ENCODE measurements at places on chromosomes 2 and 18.

DNA sequence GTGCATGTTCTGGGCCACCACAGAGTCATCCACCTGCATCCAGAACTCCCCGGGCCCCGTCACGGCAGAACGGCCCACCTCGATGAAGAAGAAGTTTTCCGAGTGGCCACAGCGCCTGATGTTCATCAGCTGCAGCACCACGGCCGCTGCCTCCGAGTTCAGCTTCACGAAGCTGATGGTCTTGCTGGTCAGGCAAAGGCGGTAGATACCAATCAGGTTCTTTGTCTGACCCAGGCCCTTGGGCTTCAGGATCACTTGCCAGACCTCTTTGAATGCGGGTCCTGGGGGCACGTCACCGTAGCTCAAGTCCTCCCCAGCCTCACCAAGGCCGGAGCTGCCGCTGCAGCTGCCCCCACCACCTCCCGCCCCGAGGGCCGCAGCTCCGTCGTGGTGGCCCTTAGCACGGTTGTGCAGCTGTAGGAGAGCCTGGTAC, 1.6 kb downstream of the IRS1 start:
- DNase-seq, result no peak

DNA sequence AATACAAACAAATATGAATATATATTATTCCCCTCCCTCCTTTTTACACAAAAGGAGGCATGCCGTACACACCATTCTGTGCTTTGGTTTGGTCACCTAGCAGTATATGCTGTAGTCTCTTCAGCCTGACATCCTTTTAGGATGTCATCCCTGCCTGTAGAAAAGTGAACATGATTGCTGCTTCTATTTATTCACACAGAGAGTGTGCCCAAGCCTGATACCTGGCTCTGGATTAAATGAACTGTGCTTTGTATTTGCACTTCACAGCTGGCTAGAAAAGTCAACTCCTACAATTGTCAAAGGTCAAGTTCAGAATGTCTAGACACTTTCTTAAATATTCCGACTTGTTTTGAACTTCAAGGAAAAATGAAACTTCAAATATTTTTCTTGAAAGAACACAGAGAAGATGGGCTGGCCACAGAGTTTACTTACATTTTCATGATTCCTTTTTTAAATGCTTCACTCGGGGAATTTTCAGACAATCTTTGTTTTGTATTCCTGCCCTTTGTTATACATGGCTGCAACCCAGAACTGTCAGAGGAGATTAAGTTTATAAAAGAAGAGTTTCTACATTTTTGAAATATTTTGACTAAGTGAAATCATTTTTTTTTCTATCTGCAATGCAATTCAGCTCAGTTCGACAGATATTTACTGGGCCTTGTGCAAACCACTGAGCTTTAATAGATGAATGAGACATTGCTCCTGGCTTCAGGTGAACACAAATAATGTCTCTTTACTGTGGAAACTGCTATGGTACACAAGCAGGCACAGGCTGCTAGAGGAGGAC, 33.5 kb downstream of the DAPL1 start:
- DNase-seq, result no peak

DNA sequence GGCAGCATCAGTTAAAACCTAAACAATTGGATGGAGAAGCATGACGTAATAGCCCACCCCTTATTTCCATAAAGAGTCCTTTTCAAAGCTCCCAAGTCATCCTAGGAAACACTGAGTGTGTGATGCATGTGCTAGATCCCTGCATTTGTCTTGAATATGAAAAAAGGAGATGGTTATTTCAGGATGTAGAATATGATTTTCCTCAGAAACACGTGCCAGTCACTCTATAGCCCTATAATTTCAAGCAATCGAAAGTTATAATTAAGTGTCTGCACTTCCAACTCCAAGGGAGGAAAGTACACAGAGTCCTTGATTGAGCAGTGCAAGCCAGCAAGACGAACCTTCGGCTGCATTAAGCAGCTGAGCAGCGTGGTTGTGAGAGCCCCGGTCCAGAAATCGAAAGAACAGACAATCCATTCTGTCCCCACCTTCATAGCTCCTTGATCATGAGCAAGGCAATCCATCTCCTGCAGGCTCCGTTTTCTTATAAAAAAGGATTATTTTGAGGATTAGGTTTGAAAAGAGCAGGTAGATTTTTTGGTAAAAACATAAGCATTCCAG, 287.7 kb downstream of the FBXO15 start:
- DNase-seq, result no peak

- no peak for DNase-seq
Measured at GRCh38 chr2:40436093-40436475, 15.8 kb downstream of the SLC8A1 start.

GRCh38 chr2:240246173-240246820, 105.8 kb upstream of the OTOS start:
- DNase-seq, result no peak

- DNase-seq, result peak; percentile 57
Measured at GRCh38 chr2:178109813-178110212, 2.4 kb upstream of the RBM45 start.

DNA sequence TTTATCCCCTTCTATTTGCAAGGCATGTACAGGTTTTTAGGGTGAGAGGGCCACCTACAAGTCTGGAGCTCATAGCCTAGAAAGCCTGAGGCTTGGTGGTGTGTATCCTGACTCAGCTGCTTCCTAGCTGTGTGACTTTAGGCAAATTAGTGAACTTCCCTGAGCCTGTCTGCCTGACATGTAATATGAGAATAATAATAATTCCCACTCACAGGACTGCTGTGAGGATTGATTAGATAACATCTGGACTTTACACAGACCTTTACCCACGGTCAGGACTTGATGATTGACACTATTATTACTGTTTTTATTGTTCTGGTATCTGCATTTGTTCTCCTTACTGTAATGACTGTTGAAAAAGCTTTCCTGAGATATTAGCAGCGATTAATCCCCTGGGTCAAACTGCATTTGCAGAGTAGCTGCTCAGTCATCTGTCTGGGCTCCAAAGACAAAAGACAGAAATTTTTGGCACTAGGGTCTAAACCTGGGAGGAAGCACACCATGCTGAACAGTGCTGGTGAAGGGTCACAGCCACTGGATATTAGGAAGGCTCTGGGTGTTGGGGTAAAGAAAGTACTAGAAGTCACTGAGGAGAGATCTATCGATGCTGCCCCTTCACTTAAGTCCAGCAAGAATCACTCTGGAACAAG, 276.5 kb upstream of the FN1 start:
- DNase-seq, result no peak

GRCh38 chr2:111622859-111623258, 261.1 kb downstream of the ANAPC1 start:
- DNase-seq, result no peak

DNA sequence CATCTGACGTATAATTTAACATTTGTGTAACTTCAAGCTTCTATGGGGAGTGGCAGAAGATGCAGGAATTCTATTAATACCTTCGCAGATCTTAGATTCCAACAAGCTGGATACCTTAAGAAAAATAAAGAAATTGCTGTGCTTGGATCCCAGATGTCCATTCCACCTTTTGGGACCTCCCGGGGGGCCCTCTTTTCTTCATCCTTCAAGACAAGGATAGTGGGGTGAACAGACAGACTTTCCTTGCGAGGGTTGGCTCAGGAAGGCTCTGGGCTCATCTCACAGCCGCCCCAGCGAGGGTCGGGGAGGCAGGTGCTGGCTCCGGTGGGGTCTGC, 509 bp upstream of the RNF144A start:
- no peak for DNase-seq

- no peak for DNase-seq
Measured at GRCh38 chr2:235206980-235207579, 255.3 kb downstream of the SH3BP4 start.

GRCh38 chr18:77023102-77023782, 109.3 kb downstream of the MBP start:
- DNase-seq, result no peak

DNA sequence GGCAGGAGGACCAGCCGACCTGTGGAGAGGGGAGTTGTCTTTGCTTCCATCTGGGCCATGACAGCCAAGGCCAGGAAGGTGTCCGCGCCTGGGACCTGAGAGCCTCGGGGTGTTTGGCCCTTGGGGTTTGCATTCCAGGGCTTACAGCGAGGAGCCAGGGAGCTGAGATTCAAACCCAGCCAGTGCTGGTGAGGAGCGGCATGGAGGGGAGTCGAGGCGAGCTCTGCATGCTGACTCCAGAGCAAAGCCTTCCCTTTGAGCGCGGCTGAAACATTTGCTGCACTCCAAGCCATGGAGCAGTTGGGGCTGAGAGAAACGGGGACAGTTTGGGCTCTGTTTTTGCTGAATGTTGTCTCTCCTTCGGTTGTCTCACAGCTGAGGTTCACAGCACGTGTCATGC, 77.4 kb downstream of the TWIST2 start:
- no peak for DNase-seq

- no peak for DNase-seq
Measured at GRCh38 chr18:28176948-28177827, at the start of gene CDH2. Gene CDH2 (minus strand): TSS chr18:28177130. CDS start chr18:28177022, 108 bp downstream.

GRCh38 chr2:46915281-46915810, at the start of gene MCFD2:
Gene MCFD2 (minus strand): TSS chr2:46915806. CDS start chr2:46909171, 6,635 bp downstream.
- DNase-seq, result no peak

DNA sequence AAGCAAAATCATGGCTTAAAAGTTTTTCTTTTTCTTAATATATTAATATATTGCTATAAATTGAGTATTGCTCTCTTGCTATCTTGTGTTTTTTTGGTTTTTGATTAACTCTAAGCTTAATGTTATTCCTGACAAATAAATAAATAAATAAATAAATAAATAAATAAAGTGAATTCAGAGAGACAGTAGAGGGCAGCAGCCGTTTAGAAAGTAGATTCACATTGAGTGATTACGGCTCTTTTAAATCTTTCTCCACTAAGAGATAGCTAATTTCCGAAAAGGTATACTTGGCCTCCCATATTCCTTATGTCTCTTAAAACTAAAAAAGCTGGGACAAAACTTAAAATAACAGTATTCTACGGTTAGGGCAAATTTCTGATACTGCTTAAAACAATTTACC, 34.3 kb downstream of the MSH2 start:
- DNase-seq, result no peak

DNA sequence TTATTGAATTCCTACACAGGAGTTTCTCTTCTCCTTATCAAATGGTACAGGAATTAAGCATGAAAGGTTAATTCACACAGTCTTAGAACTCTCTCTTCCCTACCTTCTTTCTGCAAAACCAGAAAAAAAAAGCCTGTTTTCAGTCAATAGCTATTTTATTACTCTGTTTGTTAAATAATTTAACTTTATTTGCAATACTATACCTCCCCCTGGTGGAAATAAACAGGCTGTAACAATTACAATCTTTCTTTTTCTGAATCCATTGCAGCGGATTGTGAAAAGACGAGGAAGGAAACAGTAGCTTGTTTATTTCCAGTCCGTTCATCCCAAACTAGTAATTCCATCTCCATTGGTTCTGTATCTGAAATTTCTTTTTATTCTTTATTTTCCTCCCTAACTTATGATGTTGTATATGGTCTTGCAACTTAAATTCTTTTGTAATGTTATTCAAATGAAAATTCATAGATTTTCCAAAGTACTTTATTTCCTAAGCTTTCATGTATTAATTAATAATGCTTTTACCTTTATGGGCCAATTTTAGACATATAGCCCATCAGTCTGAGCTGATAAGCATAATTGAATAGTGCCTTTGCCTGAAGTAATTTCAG, 165.2 kb downstream of the SH3BP4 start:
- DNase-seq, result peak; percentile 37

GRCh38 chr2:32357318-32358110, 691 bp downstream of the BIRC6 start:
- DNase-seq, result no peak

- no peak for DNase-seq
Measured at GRCh38 chr2:239804161-239805042, 220.7 kb downstream of the NDUFA10 start.

DNA sequence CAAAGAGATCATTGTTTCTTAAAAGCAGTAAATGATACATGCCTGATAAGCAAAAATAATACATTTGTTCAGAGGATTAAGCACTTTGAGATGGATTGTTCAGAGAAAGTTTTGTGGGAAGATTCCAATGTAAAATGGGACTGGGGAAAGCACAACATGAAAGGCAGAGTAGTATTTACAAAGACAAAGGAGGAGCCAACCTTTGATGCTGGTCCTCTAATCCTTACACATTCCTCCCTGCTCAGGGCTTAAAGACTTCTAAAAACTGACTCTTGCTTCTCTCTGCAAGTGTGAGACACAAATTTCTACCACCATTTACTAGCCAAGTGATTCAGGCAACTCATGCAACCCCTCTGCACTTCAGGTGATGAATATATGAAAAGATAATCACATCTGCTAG, 47.2 kb upstream of the REG3G start:
- DNase-seq, result no peak

GRCh38 chr2:28545590-28546200, 49.8 kb downstream of the PLB1 start:
- DNase-seq, result peak; percentile 5

GRCh38 chr2:118470297-118470696, 377.2 kb downstream of the EN1 start:
- no peak for DNase-seq

DNA sequence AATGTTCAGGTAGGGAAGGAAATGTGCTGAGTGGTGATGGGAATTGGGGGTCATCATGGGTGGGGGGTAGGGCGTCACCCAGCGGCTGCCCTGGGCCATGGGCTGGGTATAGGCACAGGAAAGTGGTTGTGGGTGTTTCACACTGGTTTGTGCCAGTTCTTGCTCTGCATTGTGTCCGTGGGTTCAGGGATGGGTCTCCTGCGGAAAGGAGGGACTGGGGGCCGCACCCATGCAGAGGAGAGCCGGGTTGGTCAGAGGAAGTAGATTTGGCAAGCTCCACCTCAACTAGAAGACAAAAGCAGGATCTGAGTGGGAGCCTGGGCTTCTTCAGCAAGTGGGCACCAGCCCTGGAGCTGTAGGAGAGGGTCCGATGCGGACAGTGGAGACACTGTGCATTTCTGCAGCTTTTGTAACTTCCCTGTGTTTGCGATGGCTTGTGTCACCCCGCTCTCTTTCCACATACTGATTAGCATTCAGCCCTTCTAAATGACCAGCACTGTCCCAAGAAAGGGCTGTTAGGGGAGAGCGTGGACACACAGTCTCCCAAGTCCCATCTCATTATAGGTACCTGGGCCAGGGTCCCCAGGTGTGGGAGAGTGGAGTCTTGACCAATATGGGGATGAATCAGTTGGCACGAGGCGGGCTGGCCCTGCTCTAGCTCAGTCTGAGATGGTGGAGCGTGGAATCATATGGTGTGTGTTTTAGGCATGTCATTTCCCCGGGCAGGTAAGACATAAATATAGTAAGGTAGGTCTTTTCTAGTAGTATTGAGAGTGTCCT, 67.2 kb downstream of the LRRFIP1 start:
- peak; percentile 44 for DNase-seq

- DNase-seq, result no peak
Measured at GRCh38 chr2:38171208-38171855, 95.4 kb upstream of the CYP1B1 start.

DNA sequence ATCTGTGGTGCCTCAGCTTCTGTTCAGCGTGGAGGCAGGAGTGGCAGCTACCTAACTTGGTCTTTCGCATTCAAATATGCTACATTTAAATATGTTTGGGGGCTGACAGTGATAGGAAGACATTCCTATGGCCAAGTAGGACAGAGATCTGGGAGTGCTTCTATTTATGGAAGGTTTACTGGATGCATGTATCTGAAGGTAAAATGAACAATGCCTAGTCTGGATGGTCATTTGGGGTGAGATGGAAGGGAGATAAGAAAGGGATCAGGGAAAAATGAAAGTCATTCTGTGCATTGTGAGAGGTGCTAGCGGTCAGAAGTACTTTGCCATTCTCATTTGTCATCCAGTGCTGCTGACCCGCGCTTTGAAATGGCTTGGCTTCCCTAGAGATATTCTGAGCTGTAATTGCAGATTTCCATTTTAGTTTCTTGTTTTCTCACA, 300.9 kb upstream of the FBXO11 start:
- no peak for DNase-seq
